ENCODE measurements at places on chromosomes 5 and 9.

GRCh38 chr9:19498015-19498414, 89.2 kb downstream of the ACER2 start:
- no peak for DNase-seq

DNA sequence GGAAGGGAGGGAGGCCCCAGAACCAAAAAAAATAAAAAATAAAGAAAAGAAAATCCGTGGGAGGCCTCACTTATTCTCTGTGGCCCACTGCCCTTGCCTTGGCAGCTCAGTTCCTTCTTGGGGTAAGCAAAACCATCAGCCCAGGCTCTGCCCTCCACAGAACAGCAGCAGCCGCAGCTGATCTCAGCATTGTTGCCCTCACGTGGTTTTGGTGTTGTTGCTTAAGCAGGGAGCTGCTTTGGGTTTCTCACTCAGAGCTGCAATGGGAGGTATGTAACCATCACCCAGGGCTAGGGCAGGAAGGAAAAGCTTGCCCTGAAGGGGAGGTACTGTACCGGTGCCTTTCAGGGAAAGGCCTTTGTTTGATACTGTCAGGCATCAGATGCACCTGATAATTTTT, 374.7 kb upstream of the WWC1 start:
- DNase-seq, result no peak

DNA sequence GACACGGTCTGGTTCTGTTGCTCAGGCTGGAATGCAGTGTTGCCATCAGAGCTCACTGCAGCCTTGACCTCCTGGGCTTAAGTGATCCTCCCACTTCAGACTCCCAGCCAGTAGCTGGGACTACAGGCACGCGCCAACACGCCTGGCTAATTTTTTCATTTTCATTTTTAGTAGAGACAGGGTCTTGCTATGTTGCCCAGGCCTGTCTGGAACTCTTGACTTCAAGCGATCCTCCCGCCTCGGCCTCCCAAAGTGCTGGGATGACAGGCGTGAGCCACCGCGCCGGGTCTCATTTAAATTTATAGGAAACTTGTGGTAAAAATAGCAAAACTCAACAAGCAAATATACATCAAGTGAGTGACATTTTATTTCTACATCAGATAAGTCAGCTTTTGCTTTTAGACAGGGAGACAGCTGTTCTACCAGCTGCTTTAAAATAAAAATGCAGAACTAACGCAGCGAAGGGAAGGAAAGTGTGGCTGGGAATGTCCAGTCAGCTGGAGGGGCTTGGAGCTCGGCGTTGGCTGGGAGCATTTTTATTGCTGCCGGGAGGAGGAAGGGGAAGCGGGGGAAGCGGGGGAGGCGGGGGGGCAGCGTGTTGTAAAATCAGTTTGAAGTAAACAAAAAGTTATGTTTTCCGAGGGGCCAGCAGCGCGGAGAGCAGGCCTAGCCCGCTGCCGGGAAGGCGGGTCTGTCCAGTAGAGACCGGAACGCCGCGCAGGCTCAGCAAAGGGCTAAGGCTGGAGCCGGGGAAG, 707 bp upstream of the ZFYVE16 start:
- DNase-seq, result peak; percentile 68

DNA sequence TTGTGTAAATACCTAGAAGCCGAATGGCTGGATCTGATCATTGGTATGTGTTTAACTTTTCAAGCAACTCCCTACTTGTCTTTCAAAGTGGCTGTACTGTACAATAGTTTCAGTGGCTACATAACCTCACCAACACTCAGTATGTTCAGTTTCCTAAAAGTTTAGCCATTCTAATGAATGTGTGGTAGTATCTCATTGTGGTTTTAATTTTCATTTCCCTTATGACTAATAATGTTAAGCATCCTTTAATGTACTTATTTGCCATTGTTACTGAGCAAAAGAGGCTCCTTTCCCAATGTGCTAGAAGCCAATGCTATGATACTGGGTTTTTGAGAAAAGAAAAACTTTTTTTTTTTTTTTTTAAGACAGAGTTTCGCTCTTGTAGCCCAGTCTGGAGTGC, 27.8 kb upstream of the ALDOB start:
- no peak for DNase-seq

DNA sequence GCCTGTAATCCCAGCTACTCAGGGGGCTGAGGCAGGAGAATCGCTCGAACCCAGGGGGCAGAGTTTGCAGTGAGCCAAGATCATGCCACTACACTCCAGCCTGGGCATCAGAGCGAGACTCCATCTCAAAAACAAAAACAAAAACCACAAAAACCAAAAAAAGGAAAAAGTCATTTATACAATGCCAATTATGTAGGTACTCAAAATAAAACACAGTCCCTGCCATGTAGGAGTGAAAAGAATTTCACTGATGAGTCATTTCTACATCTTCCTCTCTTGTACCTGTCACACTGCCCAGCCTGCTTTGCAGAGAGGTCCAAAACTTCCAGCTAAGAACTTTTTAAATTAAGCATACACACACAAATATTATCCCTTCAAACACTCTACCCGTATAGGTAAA, 215.8 kb downstream of the EPB41L4A start:
- no peak for DNase-seq

DNA sequence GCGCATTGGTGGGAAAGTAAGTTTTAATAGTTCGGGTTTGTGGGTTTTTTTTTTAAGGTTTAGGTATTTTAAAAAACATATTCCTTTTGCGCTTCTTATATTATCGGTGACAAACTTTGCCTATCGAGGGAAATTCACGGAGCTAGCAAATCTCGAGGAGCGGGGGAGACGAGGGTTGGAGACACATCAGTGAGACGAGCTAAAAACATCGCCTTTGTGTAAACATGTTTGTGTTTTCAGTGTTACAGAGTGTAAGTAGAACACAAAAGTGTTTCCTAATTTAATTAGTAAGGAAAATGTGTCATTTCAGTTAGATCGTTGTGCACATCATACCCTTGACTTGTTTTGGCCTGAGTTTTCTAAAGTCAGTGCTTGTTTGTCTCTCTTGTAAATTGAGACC, 945 bp downstream of the BTF3 start:
- DNase-seq, result peak; percentile 62

GRCh38 chr5:58927938-58928337, 345.1 kb downstream of the RAB3C start:
- no peak for DNase-seq

- no peak for DNase-seq
These were observed 23.0 kb downstream of the SLC28A3 start for GRCh38 chr9:84317563-84317962.

GRCh38 chr9:106920701-106921283, 57.8 kb downstream of the ZNF462 start:
- no peak for DNase-seq

- no peak for DNase-seq
These were observed 101.7 kb downstream of the LMNB1 start for GRCh38 chr5:126878634-126879033.

- no peak for DNase-seq
These were observed 42.6 kb downstream of the SLF1 start for GRCh38 chr5:94661086-94661485.

DNA sequence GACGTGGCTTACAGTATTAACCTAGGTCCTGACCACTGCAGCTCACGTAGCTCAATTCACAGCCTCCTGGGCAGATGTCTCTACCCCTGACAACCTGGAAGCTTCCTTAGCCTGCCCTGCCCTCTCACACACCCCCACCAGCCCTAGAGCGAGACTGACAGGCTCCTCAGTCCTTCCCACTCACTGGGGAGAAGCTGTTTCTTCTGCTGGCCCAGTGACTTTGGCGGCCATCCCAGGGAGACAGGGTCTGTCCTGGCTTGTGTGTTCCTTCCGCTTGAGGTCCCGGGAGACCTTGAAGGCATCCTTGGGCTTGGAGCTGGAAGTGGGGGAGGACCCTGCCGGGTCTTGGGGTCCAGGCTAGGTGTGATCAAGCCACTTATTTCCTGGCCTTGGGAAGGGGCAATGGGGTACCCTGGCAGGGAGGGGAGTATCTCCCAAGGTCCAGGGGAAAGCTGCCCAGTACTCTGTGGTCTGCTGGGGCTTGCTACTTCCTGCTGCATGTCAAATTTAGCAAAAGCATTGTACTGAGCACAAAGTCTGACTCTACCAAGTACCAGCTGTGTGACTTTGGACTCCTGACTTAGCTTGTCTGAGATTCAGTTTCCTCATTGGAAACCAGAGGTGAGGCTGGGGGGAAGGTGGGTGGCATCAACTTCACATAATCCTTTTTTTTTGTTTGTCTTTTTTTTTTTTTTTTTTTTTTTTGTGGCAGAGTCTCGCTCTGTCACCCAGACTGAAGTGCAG, 1.9 kb downstream of the MIGA2 start:
- no peak for DNase-seq

GRCh38 chr9:100662122-100662521, 84.2 kb downstream of the CAVIN4 start:
- no peak for DNase-seq

GRCh38 chr9:29213417-29214153, 1640.3 kb upstream of the C9orf72 start:
- DNase-seq, result no peak

DNA sequence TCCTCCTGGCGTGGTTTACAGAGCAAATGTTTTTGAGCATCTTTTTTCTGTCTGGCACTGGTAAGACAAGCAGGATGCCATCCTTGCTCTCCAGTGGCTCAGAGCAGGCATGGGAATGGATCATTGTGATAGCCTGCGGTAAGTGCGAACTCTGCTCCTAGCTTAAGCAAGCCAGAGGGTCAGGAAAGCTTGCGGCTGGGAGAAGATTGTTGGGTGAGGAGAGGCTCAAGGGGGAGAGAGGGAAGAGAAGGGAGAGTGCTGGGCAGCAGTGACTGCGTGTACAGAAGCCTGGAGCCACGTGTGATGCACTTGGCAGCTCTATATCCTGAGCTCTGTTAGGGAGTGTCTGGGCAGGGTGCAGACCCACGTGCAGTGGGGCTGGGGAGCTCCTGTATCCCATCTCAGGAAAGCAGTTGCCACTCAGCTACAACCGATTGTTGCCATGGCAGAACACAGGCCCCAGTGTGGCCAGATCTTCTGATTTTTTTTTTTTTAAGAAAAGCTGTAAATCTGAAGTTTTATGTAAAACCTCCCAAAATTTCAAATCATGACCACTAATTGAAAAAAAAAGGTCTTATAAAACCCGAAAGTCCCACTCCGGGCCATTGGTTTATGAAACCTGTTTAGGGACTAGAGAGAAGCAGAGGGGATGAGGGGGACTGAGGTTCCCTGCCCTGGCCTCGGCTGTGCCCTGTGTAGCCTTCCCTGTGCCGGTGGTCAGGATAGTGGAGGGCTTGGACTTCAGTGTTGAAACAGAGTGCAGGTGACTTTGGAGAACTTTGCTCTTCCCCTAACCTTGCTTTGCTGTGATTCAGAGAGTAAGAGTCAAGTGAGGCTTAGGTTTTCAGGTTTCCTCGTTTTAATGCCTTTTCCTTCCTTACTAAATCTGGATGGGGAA, 67.3 kb downstream of the ZNF618 start:
- no peak for DNase-seq

- no peak for DNase-seq
These were observed 62.1 kb downstream of the C9orf50 start for GRCh38 chr9:129558551-129559505.

GRCh38 chr9:126001581-126002225, 254.5 kb downstream of the PBX3 start:
- no peak for DNase-seq

DNA sequence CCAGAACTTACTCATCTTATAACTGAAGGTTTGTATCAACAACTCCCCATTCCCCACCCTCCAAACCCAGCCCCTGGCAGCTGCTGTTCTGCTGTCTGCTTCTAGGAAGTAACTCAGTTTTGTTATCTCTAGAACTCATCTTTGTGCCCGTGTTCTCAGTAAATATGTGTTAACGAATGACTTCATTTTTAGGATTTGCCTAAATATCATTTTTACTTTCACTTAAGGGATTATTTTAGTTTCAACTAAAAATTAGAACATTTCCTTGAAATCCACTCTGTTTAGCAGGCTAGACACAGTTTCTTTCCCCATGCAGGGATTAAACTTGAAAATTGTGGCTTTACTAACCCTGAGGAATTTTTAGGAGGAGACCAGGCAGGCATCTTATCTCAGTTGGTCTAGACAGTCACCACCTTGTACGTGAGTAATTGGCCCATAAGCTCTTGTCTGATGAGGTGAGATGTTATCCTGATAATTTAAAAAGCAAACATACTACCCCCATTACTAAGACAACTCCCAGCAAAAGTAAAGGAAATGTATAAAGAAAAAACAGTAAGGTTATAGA, 68.2 kb upstream of the TNFAIP8 start:
- peak; percentile 87 for DNase-seq

- no peak for DNase-seq
These were observed 47.8 kb downstream of the ST8SIA4 start for GRCh38 chr5:100855295-100855694.

GRCh38 chr5:174514983-174515394, 209.4 kb upstream of the MSX2 start:
- no peak for DNase-seq

DNA sequence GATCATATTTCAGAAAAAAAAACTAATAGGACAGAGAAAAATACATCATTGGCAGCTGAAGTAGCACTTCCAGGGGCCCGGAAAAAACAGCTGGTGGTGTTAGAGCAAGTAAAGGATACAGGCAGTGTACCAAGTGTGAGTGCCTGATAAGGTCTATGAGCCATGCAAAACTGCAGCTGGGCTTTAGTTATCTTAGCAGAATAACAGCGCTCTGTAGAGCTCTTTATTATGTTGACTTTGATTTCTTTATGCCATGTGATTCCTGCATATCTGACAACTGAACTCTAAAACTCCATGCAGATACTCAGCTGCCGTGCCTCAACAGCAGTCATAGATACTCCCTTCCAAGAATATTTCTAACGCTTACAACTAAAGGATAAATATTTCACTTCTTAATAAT, 119.5 kb downstream of the CAAP1 start:
- no peak for DNase-seq

- no peak for DNase-seq
These were observed 473.0 kb downstream of the CETN3 start for GRCh38 chr5:89936576-89936975.

GRCh38 chr5:55692106-55692417, 20.1 kb downstream of the SLC38A9 start:
- DNase-seq, result no peak

- DNase-seq, result peak; percentile 72
These were observed 11.2 kb downstream of the IER5L start for GRCh38 chr9:129166623-129167557.

- DNase-seq, result no peak
These were observed 21.9 kb upstream of the PDCD1LG2 start for GRCh38 chr9:5488221-5489008.

All from activated CD4-positive, alpha-beta T cell treated with anti-CD3 and anti-CD28 coated beads, Interleukin-2, amount 10 ng/mL, durations not matched to agents 24 days and 14 days (primary cell).